Stimulated activated CD8-positive, alpha-beta memory T cell treated with anti-CD3 and anti-CD28 coated beads, Interleukin-4, amount 100 ng/mL, for 48 hours (primary cell): ENCODE measurements at places on chromosomes 11 and 22.

- DNase-seq: no peak
These were observed 6.1 kb downstream of the MICALL1 start for GRCh38 chr22:37912171-37912570.

GRCh38 chr22:50569041-50569459, 6.3 kb upstream of the SYCE3 start:
- DNase-seq: no peak

- no peak for DNase-seq
These were observed 547.6 kb downstream of the BUD13 start for GRCh38 chr11:116225236-116225635.

- DNase-seq: no peak
These were observed 80.7 kb downstream of the PKNOX2 start for GRCh38 chr11:125245299-125245698.

GRCh38 chr11:108224366-108224765, 1.5 kb downstream of the ATM start:
- DNase-seq: no peak

DNA sequence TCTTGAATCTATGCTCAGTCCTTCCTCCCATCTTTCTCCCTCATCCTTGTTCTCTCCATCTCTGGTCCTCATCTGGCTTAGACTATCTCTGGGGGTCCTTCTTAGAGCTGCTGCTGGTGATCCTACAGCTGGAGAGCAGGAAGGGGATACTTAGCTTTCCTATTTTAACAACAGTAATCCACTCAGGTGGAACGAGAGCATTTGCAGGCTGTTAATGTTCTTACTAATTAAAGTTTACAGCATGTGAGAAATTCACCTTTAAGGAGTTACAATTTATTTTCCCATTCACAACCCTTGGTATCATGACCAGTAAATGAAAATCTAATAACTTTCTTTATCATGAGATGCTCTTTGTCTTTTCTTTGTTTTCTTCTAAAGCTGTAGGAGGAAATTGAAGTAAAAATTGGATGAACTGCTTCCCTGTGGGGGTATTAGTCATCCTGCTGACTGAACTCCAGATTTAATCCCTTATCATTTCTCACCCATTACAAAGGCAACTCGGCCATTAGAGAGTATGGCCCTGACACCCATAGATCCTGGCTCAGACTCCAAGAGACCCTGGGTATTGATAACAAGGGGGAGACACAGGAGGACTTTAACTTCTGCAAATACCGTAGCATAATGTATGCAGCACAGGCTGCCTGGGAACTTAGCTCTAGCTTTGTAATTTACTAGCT, 37.6 kb upstream of the MTNR1B start:
- no peak for DNase-seq

GRCh38 chr11:102552447-102553194, 22.1 kb upstream of the MMP7 start:
- DNase-seq: no peak

GRCh38 chr22:40955571-40955970, 4.4 kb downstream of the RBX1 start:
- DNase-seq: no peak
